NCI-H1417 (cell line): ENCODE measurements at places on chromosomes 1 and 21.

DNA sequence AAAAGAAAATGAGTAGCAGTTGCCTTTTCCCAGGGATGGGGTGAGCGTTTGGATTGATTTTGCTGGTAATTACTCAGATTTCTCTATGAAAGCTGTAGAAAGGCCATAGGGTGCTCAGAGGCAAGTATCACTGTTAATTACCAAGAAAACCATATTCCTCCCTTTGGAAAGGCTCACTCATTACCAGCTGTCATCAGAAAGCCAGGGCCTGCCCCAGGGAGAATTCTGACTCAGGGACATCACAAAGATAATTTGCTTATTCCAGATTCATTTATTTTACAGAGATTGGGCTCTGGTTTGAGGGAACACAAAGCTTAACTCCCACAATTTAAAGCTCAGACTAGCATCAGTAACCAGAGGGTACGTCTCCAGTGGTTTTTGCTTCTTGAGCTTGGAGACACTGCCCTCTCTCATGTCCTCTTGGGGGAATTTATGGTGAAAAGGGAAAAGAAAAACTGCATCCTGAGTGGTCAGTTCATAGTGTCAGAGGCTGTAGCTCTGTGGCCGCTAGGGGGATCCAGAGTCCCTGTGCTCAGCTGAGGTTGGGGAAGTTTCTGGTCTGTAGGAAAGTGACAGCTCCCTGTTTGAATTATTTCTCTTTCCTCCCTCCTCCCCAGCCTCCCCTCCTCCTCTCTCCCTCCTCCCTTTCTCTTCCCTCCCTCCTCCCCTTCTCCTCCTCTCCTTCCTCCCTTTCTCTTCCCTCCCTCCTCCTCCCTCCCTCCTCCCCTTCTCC is 204.3 kb downstream of the KCNJ6 start:
- peak; percentile 63 for DNase-seq

GRCh38 chr1:46179138-46180081 is 3.1 kb upstream of the P3R3URF start:
- DNase-seq: peak; percentile 81

- DNase-seq: no peak
These were observed 20.6 kb downstream of the NPR1 start for GRCh38 chr1:153698923-153699714.

GRCh38 chr1:3319874-3320245 is 134.6 kb upstream of the ARHGEF16 start:
- peak; percentile 51 for DNase-seq

- DNase-seq: no peak
These were observed 129.2 kb downstream of the PSMG1 start for GRCh38 chr21:39054066-39054465.

- no peak for DNase-seq
These were observed 28.5 kb upstream of the SERBP1 start for GRCh38 chr1:67458663-67459062.

GRCh38 chr1:1630965-1631781 is 800 bp upstream of the MMP23B start:
- DNase-seq: no peak

- DNase-seq: no peak
These were observed 53.9 kb upstream of the ZC3H12A start for GRCh38 chr1:37420456-37420855.

- no peak for DNase-seq
These were observed 149.9 kb downstream of the MRPL39 start for GRCh38 chr21:25457411-25457810.

GRCh38 chr1:2342384-2343022 is 48.9 kb downstream of the MORN1 start:
- no peak for DNase-seq

DNA sequence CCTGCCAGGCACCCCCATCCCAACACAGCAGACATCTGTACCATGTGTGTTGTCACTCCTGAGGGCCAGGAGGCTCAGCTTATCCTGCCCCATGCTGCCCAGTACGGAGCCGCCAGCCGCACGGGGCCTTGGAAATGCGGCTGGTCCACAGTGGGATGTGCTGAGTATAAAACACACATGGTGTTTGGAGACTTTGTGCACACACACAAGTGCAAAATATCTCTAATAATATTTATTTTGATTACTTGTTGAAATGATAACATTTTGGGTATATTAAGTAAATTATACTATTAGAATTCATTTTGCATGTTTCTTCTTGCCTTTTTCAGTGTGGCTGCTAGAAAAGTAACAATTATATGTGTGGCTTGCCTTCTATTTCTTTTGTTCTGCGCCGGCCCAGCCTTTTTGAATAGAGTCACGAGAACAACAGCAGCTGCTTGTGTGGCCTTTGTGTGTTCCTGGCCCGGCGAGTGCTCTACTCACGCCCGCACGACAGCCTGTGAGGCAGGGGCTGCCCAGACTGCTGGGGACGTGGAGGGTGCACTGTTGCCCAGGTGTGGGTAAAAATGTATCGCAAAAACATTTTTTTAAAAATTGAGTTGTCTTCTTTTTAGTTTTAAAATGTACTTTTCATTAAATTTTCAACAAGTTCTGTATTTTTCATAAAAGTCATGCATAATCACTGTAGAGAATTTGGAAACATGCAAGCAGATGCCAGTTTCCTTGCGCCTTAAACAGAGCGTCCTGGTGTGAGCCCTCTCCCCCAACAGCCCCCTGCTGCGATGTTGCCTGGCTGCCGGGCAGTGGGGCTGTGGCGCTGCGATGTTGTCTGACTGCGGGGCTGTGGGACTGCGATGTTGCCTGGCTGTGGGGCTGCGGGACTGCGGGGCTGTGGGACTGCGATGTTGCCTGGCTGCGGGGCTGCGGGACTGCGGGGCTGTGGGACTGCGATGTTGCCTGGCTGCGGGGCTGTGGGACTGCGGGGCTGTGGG is 35.5 kb downstream of the COQ8A start:
- DNase-seq: peak; percentile 41

DNA sequence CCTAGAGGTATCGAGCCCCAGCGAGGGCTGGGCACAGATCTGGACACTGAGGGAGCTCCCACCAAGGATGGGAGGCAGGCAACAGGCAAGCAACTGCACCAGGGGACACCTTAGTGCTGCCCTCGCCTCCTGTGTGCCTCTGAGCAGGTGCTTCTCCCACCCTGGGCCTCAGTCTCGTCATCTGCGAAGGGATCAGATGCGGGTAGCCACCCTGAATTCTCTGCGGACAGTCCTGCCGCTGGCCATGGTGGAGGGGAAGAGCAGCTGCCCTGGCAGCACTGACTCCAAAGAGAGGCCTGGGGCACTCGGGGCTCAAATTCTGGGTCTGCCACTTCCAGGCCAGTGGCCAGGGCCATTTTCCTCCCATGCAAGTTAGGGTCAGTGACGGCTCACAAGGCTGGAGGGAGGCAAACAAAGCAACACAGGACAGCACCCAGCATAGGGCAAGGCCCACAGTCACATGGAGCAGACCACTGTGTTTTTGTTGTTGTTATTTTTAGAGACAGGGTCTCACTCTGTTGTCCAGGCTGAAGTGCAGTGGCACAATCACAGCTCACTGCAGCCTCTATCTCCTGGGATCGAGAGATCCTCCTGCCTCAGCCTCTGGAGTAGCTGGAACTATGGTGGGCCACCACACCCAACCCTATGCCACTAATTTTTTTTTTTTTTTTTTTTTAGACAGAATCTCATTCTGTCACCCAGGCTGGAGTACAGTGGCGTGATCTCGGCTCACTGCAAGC is 7.1 kb upstream of the SDC3 start:
- no peak for DNase-seq

- no peak for DNase-seq
These were observed 284.5 kb downstream of the DSCAM start for GRCh38 chr21:40562242-40563002.

DNA sequence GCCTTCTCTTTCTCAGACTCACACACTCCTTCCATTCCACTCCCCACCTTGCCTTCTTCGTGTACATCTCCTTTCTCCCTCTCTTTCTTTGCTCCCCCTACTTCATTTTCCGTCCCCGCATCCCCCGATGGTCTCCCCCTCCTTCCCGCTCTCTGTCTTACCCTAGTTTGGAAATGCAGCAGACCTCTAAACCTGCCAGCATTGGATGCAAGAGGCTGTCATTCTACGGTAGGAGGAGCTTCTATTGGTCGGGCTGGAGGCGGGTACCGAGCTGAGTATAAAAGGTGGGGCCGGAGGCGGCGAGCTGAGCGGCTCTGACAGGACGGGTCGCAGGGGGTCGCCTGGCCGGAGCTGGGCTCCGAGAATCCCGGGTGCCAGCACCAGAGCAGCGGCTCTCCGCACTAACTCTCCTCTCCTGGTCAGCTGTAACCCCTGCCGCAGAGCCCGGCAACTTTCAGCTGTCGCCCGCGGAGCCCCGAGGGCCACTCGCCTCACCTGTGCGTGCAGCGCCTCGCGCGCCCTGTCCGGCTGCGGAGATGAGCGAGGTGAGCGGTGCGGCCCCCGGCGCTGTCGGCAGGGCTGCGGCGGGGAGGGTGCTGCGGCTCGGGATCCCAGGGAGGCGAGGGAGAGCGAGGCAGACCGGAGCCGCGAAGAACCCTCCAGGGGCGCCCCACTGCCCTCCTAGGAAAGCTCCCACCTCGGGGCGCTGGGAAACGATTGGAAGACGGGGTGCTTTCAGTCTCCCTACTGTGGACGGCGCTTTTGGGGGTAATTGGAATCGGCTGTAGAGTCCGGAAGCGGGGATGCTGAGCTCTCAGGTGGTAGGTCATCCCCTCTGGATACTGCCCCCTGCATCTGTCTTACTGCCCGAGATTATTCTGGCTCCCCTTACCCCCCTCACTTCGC is at the start of gene PCP4L1:
PCP4L1 (plus strand) TSS at position 307 of the 906 bp plus-strand sequence; CDS start at position 537, 230 bp downstream.
- DNase-seq: peak; percentile 45

GRCh38 chr1:76257823-76258222 is 183.3 kb downstream of the ST6GALNAC3 start:
- no peak for DNase-seq

DNA sequence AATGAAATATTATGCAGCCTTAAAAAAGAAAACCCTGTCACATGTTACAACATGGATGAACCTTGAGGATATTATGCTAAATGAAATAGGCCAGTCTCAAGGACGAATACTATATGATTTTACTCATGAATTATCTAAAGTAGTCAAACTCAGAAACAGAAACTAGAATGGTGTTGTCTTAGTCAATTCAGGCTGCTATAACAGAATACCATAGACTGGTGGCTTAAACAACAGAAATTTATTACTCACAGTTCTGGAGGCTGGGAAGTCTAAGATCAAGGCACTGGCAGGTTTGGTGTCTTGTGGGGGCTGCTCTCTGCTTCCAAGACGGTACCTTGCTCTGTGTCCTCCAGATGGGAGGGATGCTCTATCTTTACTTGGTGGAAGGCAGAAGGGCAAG is 113.8 kb upstream of the DNAH14 start:
- no peak for DNase-seq

GRCh38 chr1:216904471-216904870 is 181.2 kb upstream of the ESRRG start:
- no peak for DNase-seq

DNA sequence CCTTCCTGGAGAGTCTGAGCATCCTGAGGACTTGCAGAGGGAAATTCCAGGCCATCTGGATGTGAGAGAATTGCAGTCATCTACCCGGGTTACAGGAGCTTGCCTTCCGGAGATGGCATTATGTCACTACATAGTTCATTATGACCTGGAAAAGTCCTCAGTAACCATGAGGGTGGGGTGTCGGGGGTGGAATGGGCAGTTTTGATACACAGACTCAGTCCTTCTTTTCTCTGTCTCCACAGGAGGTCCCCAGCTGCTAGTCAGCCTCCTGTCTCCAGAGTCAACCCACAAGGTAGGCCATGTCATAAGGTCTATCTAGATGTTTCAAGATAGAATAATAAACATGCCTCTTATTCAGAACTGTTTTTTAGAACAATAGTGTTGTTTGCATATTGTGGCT is 268.2 kb upstream of the SGIP1 start:
- no peak for DNase-seq

DNA sequence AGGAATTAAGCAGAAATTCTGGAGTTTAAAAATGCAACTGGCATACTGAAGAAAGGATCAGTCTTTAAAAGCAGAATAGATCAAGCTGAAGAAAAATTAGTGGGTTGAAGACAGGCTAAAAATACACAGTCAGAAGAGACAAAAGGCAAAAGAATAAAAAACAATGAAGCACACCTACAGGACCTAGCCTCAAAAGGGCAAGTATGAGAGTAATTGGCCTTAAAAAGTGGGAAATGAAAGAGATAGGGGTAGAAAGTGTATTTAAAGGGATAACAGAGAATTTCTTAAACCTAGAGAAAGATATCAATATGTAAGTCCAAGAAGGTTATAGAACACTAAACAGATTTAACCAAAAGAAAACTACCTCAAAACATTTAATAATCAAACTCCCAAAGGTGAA is 152.4 kb downstream of the GPATCH2 start:
- no peak for DNase-seq

GRCh38 chr1:43659212-43660166 is 9.5 kb downstream of the KDM4A start:
- DNase-seq: no peak

DNA sequence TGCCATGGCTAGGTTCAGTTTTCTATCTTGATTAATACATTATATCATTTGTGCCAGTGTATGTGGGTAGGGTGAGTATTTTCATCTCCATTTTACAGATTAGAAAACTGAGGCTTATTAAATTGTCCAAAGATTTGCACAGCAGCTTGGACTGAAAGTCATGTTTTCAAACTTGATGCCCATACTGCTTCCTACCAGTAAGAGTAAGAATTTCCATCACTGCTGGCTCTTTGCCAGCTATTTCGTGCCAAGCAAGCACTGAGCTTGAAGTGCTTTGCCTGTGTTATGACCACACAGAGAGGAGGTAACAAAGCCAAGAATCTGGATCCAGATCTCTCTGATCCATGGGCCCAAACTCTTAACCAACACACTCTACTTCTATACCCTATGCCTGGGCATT is 295.0 kb downstream of the VAV3 start:
- DNase-seq: no peak

DNA sequence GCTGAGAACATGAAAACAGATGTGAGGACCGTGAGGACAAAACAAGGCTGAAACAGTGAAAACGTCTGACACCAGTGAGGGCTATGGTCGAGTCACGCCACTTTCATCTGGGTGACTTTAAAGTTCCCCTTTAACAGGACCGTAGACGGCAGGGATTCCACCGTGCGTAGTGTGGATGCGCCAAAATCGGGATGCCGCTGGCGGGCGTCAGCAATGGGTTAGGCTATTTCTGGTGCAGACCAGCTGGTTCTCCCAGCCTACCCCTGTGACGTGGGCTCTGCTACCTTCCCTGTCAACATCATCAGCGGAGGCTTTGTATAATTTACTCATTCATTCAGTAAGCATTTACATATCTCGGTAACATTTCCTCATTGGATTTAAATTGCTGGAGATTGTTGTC is 246.6 kb upstream of the AJAP1 start:
- no peak for DNase-seq

- peak; percentile 79 for DNase-seq
These were observed at the start of gene RHOC for GRCh38 chr1:112706505-112707220. Gene RHOC (minus strand): TSS chr1:112707127. CDS start chr1:112703799, 3,328 bp downstream.

DNA sequence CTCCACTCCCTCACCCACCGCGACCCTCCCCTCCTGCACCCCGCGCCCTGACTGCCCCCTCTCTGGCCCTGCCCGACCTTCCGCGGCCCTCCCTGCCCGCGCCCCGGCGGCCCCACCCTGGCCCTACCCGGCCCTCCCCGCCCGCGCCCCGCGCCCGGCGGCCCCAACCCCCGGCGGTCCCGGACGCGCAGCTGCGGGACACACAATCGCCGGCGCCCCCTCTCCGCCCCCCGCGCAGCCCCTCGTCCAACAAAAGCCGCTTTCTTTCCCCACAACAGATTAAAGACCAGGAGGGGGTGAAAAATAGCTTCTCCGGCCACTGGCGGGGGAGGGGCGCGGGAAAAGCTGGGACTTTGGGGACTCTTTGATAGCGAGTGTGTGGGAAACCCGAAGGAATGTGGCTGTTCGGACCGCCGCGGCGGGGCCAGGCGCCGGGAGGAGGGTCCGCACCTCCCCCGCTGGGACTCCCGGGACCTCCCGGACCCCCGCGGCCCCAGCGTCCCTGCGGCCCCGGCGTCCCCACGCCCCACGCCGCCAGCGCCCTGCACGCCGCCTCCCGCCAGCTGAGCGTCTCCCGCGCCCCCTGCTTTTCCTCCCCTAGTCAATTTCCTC is 8.8 kb upstream of the ID3 start:
- DNase-seq: no peak
